ENCODE measurements at places on chromosomes 3 and 15.

DNA sequence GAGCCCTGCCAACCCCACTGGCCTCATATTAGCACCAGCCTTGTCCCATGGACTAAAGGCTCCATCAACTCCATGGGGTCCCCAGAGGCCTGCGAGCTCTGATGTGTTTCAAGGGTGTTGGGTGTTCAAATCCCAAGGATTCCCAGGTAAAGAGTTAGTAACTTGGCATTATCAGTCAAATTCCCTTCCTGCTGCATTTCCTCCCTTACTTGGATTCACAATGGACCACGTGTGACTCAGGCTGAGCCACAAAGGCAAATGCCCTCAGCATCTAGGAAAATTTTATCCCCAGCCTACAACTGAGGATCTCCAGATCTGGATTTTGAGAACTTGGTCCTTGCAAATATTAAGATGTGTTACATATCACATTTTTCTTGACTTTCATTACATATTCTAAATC is 58.8 kb downstream of the GADL1 start:
- no peak for DNase-seq

- no peak for DNase-seq
Measured at GRCh38 chr3:169850618-169851017, 19.1 kb downstream of the LRRC31 start.

- DNase-seq, result peak; percentile 92
Measured at GRCh38 chr3:195850857-195851543, 39.3 kb upstream of the MUC4 start.

GRCh38 chr15:68200016-68200861 is 4.9 kb downstream of the CALML4 start:
- DNase-seq, result no peak

- no peak for DNase-seq
Measured at GRCh38 chr3:64921281-64922065, 233.7 kb upstream of the ADAMTS9 start.

GRCh38 chr3:159234306-159234705 is 432.5 kb downstream of the MFSD1 start:
- DNase-seq, result no peak

DNA sequence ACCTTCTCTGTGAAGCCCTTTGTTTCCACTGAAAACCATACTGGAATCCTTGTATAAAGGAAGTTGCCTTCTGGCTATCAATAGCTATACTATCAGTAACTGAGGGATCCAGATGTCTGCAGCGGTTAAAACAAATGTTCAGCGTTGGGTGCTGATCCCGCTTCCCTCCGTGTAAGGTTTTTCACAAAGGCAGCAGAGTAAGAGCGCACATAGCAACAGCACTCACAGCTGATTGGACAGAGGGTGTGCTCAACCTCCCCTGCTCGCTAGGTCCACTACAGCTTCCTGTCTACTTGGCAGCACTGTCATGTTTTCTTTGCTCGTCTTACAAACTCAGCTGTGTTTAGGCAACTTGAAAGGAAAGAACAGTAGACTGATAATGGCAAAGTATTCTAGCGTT is 27.3 kb downstream of the ATOSA start:
- peak; percentile 78 for DNase-seq

DNA sequence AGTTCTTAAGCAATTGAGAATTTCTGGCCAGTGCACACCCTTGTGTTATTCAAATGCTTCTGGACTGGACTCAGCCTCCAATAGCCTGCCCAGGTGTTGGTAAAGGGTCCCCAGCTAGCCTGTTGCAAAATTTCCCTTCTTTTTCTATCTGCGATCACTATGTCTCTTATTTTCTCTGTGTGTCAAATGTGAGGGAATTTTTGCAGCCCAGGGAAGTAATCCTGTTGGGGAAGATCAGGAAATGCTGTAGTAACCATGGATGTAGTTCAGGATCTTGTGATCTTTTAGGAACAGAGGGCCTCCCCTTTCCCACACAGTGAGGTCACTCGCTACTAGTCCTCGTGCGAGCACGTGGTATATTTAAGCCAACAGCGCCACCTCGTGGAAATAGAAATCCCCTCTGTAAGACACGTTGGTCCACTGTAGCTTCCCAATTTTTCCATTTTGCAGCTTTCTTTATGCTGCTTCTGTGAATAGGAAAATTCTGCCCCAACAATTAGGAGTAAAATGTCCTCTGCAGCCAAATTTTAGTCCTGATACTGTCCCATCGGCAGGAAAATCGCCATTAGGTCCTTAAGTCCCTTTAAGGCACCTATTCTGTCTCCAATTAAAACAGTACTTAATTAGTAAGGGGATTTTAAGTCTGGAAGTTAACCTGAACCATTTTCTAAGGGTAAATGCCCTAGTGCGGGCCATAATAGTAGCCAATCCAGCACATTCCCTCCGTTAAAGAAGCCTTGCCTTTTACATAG is 4.0 kb upstream of the SMCO1 start:
- peak; percentile 74 for DNase-seq

- no peak for DNase-seq
Measured at GRCh38 chr3:123658118-123658851, 73.4 kb upstream of the HACD2 start.

DNA sequence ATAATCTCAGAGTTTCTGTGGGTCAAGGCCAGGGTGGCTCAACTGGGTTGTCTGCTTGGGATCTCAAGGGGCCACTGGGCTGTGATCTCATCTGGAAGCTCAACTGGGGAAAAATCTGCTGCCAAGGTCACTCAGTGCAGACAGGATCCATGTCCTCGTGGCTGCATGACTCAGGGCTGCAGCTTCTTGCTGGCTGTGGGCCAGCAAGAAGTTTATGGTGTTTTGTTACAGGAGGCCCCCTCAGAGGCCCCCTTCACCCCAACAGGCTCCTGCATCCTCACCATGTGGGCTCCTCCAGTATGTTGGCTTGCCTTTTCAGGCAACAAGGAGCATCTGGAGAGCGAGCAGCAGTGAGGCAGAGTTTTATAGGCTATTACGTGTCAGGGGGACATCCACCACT is 14.6 kb downstream of the OCA2 start:
- no peak for DNase-seq

GRCh38 chr15:54150255-54150654 is 172.0 kb downstream of the UNC13C start:
- DNase-seq, result no peak

- DNase-seq, result no peak
Measured at GRCh38 chr15:60844511-60845174, 365.7 kb upstream of the ICE2 start.

- DNase-seq, result no peak
Measured at GRCh38 chr15:81085213-81085612, 48.9 kb upstream of the CFAP161 start.

- DNase-seq, result no peak
Measured at GRCh38 chr3:43094851-43095250, 11.0 kb downstream of the POMGNT2 start.

DNA sequence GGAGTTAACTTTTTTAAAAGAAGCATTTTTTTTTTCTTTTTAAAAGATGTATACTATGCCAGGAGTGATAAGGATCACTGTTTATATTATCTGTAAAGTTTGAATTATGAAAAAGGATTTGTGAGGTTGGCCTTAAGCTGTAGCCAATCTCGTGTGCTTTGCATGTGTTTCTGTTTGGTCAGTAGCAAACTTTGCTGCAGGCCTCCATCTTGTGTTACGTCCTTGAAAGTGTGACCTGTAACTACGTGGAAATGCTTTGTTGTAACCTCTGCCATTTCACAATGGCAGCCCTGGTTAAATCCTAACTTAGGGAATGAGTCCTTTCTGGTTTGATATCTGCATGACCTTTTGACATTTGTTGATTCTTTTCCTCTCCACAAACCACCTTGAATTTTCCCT is 1345.6 kb downstream of the NSUN3 start:
- no peak for DNase-seq

- DNase-seq, result no peak
Measured at GRCh38 chr15:69272139-69272538, 26.6 kb upstream of the PAQR5 start.

GRCh38 chr3:35500641-35501350 is 138.5 kb upstream of the ARPP21 start:
- DNase-seq, result no peak

DNA sequence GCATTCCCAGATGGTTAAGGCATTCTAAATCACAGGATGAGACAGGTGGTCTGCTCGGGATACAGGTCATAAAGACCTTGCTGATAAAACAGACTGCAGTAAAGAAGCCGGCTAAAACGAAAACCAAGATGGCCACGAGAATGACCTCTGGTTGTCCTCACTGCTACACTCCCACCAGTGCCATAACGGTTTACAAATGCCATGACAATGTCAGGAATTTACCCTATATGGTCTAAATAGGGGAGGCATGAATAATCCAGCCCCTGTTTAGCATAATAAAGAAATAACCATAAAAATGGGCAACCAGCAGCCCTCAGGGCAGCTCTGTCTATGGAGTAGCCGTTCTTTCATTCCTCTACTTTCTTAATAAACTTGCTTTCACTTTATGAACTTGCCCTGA is 151.1 kb downstream of the ZNF385D start:
- DNase-seq, result no peak

DNA sequence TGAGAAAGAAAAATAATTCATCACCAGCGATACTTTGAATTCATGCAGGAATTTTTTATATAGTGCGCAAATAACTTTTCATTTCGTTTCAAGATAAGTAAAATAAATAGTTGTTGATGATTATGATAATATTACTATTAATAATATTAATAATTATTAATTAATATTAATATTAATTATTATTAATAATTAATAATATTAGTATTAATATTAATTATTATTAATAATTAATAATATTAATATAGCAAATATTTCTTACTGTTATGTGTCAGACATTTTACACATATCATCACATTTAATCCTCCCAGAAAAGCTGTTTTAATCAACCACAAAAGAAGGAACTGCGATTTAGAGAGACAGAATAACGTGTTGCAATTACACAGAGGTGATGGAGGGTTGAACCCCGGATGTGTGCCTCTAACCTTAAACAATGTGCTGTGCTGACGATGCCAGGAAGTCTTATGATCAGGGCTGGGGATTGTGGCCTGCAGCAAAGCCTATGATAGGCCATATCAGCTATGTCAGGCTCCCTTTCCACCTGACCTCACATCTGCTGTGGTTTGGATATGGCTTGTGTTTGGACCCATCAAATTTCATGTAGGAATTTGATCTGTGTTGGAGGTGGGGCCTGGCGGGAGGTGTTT is 263.5 kb upstream of the NR2F2 start:
- no peak for DNase-seq

GRCh38 chr3:103389356-103389755 is 954.5 kb downstream of the ZPLD1 start:
- no peak for DNase-seq

- no peak for DNase-seq
Measured at GRCh38 chr3:58350627-58351013, 17.9 kb downstream of the PXK start.

DNA sequence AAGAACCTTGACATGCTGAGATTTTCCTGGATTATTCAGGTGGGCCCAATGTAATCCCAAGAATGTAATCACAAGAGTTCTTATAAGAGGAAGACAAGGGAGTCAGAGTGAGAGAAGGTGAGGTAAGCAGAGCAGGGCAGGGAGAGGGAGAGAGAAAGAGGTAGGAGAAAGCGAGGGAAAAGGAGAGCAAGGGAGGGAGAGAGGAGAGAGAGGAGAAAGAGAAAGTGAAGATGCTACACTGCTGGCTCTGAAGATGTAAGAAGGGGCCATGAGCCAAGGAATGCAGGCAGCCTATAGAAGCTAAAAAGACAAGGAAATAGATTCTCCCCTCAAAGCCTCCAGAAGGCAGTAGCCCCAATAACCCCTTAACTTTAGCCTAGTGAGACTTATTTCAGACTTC is 28.7 kb upstream of the FAM98B start:
- DNase-seq, result no peak

DNA sequence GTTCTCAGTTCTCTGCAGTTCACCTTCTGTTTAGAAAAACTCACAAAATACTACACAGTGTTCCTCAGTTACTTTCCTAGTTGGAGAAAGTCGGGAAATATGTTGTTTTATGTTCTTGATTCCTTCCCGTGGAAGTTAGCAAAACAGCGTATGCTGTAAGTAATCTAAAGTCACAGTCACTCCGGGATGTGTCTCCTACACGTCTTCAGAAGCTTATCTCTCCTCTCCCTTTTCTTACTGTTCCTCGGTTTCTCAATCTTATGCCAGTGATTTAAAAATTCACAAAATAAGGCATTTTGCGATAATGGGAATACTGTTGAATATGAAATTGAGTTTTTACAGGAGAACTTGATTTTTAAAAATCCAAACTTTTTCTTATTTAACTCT is 1.7 kb downstream of the HEG1 start:
- DNase-seq, result no peak

GRCh38 chr3:112247350-112247749 is 46.7 kb downstream of the SLC9C1 start:
- DNase-seq, result no peak

GRCh38 chr3:185381320-185382058 is 18.6 kb downstream of the MAP3K13 start:
- DNase-seq, result no peak

DNA sequence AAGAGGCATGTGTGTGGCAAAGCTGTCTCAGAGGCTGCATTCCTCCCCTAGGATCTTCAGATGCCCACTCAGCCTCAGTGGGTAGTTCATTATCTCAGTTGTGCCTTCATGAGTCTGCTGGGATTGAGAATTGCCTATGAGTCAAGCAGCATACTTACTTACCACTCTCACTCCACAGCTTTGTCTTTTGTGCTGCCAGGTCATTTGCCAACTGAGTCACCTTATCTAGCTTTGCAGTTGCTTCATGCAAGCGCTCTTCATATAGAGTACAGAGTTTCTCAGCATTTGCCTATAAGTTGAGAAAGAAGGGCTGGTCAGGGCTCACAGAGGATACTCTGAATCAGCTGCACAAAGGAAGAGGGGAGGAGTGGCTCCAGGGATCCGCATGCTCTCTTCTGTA is 89.5 kb downstream of the MYH15 start:
- DNase-seq, result no peak

DNA sequence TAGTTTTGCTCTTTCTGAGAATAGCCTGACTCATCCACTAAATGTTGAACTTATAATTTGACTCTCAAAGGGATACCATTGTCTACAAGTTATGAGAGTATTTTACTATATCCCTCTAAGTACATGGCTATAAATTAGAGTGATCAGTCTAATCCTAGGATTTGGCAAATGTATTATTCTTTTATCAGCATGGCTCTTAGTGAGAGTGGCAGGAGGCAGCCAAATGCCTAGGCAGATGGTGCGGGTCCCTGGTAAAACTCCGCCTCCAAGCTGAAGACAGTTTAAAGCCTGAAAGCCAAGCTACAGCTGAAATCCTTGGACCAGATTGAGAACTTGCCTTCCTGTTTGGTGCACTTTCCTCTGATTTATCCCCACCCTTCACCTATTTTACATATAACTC is 631.8 kb downstream of the SQOR start:
- no peak for DNase-seq

- no peak for DNase-seq
Measured at GRCh38 chr3:10015461-10015904, 10.8 kb upstream of the FANCD2 start.

GRCh38 chr3:184525337-184526087 is 36.1 kb upstream of the EPHB3 start:
- DNase-seq, result peak; percentile 69

DNA sequence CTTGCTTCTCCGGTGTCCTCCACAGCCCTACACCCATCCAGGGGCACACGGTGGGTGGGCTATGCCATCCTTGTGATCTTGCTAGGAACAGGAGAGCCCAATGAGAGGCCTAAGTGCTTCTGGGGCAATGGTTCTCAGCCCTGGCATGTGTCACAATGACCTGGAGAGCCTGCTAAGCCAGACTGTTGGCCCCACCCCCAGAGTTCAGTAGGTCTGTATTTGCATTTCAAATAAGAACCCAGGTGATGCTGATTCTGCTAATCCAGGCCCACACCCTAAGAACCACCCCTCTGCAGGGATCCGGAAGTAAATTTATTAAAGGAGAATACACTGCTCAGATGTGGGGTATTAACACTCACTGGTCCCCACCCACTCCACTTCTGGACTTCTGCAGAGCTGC is 57.9 kb downstream of the RORA start:
- no peak for DNase-seq

All from COR-L47 (cell line).